ENCODE measurements at places on chromosomes 4 and X. TPM values are rescaled to one million over a fixed set of nuclear protein-coding genes. Genes with fewer than 3 reads are reported as not detected.
A peak's percentile ranks its signal among the peaks of the same experiment; 100 is the strongest.

The CAPN6 gene
- 0.10 TPM for total RNA-seq

The DMD gene
- 0.05 TPM for total RNA-seq

The MAGEA2B gene
- 21.8 TPM for total RNA-seq

GRCh38 chr4:146179784-146180370 lies 4.4 kb downstream of the LSM6 start:
- DNase-seq = no peak

The GLRA3 gene
- total RNA-seq = not detected

The MTNR1A gene
- total RNA-seq = 0.84 TPM

The SLC25A43 gene
- total RNA-seq = 14.1 TPM

The ATOH1 gene
- total RNA-seq = not detected

- no peak for DNase-seq
Measured at GRCh38 chr4:23747281-23747735, 142.5 kb downstream of the PPARGC1A start.

GRCh38 chr4:128307123-128307571 lies 19.5 kb upstream of the PGRMC2 start:
- no peak for DNase-seq

The PDHA2 gene
- total RNA-seq = not detected

DNA sequence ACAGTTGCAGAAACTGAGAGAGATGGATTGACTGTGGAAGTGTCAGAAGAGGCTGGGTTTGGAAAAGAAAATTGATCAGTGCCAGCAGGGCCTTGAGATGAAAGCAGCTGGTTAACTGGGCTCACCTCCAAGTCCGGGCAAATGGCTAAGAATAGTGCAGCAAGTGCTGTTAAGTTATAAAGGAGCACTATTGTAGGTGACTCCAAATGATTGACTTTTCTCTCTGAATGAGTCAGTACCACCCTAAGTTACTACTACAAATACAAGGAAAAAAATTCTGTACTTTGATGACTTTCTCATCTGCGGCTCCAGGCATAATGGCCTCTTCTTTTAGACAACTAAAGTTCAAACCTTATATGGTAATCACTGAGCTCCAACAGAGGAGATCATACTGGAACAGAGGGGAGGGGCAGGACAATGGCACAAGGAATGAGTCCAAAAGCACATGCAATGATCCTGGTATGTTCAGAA lies 733.4 kb upstream of the INTU start:
- DNase-seq = peak; percentile 32

DNA sequence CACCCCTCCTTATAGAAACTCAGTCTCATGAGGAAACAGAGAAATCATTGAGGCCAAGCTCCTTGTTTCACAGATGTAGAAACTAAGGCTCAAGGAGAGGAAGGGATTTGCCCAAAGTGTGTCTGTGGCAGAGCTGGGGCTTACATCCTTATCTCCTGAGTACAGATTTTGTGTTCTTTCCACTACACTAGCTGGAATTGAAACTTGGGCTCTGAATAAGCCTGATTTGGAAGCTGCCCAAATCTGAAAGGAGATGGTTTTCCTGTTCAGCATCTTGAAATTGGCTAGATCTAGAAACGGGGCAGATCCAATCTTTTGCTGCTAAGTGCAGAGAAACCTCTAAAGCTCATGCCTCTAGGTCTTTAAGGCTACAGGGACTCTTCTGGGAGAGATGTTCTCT lies 24.3 kb downstream of the AWAT2 start:
- no peak for DNase-seq

DNA sequence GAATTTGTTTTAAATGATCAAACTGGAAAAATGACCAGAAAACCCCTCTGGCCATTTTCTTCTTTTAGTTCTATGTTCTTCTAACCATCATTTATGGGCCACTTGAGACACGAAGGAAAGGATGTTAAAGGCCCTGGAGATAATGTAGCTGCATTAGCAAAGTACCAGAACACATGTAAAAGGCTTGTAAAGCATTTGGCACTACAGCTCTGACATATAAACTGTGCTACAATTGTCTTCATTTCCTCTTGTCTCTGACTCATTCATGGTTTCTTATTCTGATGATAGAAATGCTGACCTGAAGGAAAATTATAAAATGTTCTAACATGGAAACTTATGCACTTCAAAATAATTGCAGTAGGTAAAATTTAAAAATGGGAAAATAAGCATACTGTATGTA lies 388.7 kb downstream of the FAT4 start:
- no peak for DNase-seq

- no peak for DNase-seq
Measured at GRCh38 chrX:16177260-16177659, 10.0 kb downstream of the MAGEB17 start.

DNA sequence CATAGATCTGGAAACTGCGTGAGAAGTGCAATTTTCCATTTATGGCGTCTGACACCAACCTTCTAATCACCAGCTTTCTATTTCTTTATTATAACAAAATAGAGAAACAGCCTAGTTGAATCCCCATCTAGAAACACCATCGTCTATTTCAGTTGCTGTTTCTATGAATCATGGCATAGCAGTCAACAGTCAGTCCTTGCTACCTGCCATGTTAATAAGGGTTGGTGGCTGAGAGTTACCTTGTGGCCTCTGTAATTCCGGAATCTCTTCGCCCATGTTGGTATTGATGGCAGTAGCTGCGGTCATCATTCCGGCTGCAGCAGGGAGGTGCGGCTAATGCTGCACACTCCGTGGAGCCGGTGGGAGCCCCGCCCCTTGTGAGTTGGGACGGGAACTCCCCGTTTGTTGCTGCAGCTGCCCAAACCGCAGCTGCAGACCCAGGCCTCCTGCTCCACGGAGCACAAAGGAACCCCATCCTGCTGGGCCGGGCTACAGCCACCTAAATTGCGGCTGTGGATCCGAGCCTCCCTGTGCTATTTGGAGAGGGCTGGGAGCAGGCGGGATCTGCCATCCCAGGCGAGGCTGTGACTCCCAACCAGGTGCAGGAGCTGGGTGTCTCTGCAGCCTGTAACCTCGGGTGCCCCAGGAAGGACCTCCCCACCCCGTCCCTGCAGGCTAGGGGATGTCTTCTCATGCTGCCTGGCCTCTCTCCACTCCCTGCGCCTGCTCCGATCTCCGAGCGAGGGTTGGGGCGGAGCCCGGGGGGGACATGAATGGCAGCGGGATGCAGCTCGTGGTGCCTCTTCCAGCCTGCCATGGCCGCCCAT lies 115.4 kb upstream of the STK26 start:
- DNase-seq = no peak

DNA sequence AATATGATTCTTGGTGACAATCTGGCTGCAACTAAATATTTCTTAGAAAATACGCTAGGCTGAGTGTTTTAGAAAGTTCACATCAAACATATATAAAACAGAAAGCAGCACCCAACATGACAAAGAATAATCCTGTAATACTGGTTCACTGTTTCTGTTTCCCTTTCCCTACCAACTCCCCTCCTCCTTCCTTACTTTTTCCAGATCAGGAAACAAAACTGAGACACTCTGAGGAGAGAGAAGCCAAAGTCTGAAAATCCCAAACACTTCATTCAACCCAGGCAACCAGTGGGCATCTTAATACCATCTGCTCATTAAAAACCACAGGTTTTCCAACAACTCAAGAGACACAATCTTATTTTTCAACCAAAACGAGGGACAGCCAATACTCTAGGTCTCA lies 160.4 kb upstream of the MAP3K15 start:
- no peak for DNase-seq

The S100G gene
- not detected for total RNA-seq

DNA sequence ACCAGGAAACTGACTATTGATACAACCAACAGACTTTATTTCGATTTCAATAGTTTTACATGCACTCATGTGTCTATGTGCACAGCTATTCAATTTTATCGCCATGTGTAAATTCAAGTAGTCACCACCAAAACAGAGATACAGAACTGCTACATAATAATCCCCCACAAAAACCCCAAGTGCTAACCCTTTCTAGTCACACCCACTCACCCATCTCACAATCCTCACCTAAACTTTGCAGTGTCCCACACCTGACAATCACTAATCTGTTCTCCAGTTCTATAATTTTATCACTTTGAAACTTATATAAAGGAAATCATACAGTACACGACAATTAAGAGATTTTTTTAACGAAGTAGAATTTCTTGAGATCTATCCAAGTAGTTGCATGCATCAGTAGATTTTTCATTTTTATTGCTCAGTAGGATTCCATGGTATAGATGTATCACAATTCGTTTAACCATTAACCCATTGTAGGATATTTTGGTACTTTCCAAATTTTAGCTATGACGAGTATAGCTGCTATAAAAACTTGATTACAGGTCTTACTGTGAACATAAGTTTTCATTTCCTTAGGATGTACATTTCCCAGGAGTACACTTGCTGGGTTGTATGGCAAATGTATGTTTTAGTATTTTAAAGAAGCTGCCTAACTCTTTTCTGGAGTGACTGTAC lies 85.9 kb downstream of the CASK start:
- no peak for DNase-seq

- no peak for DNase-seq
Measured at GRCh38 chr4:102601586-102602227, 100.5 kb downstream of the NFKB1 start.

The NKX6-1 gene
- total RNA-seq = 4.2 TPM

GRCh38 chrX:149631234-149632165 lies at the start of gene TMEM185A:
TMEM185A (minus strand) TSS chrX:149631792; CDS start chrX:149631580, 212 bp downstream.
- DNase-seq = peak; percentile 33

The TEC gene
- total RNA-seq = 4.5 TPM

- DNase-seq = no peak
Measured at GRCh38 chr4:105327222-105327621, 146.6 kb downstream of the PPA2 start.

GRCh38 chr4:93394545-93395081 lies 433.9 kb upstream of the ATOH1 start:
- DNase-seq = no peak

- DNase-seq = no peak
Measured at GRCh38 chr4:125522588-125522987, 207.8 kb downstream of the FAT4 start.

DNA sequence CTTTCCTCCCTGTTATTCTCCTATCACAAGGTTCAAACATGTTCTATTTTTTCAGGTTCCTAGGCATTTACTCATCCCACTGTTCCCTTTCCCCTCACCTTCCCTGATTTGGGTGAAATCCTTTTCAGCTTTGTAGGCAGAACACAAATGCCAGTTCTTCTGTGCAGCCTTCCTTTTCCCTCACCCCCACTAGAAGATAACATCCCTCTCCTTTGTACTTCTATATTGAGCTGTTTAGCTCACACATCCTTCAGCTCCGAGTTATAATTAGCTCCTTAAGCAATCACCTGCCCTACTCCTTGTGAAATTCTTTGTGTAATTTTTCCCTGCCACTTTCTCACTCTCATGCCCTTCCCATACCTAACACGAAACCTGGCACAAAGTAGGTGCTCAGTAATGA lies 240.9 kb downstream of the AR start:
- DNase-seq = no peak

The KLHL13 gene
- 4.2 TPM for total RNA-seq

The PARM1 gene
- 11.7 TPM for total RNA-seq

GRCh38 chr4:153239409-153239808 lies 35.2 kb downstream of the TRIM2 start:
- no peak for DNase-seq

The CXXC4 gene
- 0.54 TPM for total RNA-seq

The ENPP6 gene
- not detected for total RNA-seq

The DMP1 gene
- not detected for total RNA-seq

DNA sequence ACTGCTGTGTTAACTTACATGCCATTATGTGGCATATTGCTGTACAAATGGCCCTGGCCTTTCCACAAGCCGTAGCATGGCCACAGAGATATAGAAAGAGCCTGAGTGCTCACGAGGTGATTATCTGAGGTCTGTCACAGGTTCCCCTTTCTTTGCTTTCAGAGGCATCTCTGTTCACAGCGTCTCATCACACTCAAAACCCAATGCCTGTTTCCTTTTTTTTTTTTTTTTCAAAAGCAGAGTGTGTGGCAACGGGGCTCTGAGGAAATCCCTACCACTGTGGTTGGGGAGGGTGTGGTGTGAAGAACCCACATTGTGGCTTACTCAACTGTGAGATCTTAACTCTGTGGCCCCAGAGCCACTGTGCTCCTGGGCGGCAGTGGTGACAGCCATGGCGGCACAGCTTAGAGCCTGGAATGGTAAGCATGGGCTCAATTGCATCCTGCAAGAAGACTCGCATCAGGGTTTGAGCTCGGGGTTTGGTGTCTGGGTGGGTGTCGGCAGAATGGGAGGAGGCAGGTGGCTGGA lies 30.8 kb downstream of the RTL5 start:
- DNase-seq = no peak

The SPANXN3 gene
- total RNA-seq = not detected

- no peak for DNase-seq
Measured at GRCh38 chr4:11019451-11020240, 335.1 kb upstream of the CLNK start.

GRCh38 chrX:119055687-119056086 lies 17.1 kb upstream of the CT47C1 start:
- DNase-seq = no peak

DNA sequence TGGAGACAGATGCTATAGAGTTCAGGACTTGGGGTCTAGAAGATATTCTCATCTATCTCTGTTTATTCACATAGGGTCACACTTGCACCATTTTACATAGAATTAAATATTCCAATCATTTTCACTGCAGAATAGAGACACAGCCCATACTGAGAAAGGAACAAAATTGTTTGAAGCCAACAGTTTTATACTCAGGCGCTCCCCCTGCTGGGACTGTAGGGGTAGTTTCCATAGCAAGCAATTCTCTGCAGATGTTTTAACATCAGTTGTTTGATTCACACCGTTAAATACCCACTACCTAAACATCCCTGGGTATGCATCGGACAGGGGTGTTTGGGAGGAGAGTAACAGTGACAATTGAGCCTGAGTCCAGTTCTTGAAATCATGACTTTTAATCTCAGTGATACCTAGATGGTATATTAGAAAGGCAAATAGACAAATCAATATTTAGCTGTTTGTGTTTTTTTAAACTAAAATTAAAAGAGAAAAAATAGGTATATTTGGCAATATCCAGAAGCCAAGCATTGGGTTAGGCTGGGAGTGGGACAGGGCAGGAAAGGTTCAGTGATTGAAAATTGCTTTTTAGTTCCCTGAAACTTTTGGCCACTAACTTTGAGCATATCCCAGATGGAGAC lies 33.8 kb downstream of the LONRF3 start:
- no peak for DNase-seq

DNA sequence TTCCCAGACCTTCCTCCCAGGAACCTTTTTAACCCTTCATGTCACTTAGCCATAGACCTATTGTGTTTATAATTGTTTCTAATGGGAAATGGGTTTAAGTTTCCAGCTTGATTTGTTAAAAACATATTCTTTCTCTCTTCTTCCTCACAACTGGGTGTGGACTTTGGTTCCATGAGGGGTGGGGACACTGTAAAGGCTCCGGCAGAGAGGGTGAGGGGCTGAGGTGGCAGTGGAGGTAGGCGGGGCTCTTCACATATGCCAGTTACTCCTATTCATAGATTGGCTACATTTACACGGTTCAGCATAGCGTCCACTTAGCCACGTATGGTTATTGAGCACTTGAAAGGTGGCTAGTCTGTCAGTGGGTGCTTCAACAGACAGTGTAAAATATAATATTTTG lies 7.8 kb downstream of the INTS6L start:
- DNase-seq = no peak

DNA sequence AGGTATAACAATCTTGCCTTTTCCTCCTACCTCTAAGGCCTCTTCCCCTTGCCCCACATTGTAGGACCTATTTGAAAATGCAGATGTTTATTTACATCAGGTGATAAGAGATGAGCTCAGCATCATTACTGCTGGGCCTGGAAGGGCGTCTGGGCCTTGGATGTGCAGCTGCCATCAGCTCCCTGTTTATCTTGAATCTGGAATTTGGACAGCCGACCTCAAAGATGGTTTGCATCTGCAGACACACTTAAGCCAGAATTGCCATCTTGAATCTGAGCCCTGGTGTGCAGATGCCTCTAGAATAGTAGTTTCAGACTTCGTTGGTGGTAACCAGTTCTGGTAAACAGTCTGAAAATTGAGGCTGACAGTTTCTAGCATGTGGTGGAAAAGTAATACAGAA lies 59.0 kb downstream of the FAM193A start:
- DNase-seq = no peak
